Omental fat pad (tissue), 4 donors: ENCODE measurements at places on chromosomes 16 and 17. TPM values are rescaled to one million over a fixed set of nuclear protein-coding genes. Genes with fewer than 3 reads are reported as not detected.

KCNG4 gene
- total RNA-seq: not detected

DNA sequence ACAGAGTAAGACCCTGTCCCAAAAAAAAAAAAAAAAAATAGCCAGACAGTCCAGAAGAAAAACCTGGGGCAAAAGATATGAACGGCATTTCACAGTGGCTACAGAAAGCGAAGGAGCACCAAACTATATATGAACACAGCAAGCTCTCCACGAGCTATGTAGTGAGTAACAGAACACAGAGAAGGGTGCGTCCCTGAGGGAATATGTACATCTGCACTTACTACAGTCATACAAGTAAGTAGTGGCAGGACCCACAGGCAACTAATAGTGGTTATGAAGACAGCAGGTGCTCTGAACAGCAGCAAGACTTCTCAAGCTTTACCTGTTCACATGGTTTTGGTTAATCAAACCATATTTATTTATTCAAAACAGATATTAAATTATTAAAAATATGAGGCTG, 15.8 kb downstream of the TRAP1 start:
- no peak for DNase-seq

AANAT gene
- total RNA-seq: not detected

DNA sequence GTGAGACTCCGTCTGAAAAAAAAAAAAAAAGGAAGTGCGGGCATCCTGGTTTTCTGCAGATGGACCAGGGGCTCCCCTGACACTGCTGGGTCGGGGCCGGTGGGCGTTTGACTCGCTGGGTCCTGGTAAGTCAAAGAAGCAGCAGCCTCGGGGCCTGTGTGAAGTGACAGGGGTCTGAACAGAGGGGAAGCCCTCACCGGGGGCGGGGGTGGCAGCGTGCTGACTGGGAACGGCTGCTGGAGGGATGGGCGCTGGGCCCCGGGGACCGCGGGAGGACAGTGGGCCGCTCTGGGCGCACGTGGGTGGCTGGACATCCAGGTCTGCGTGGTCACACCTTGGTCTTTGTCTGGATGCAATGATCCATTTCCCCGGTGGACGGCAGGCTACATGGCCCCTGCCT, 8.2 kb downstream of the GALNS start:
- DNase-seq: no peak

NSF gene
- 19.9 TPM for total RNA-seq

DNA sequence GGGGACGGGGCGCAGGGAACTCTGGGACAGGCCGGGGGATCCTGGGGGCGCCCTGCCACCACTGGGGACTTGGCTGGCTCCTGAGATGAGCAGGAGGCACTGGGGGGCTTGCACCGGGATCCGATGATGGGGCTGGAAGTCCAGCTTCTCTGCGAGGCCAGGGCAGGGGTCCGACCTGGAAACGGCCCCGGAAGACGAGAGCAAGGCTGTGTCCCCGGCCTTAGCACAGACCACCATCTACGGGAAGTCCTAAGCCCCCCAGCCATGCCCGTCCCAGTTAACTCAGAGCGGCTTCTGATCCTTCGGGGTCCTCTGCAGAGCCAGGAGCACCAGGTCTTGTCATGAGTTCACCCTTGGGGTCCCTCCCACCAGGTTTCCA, 573 bp downstream of the CDT1 start:
- no peak for DNase-seq

DNA sequence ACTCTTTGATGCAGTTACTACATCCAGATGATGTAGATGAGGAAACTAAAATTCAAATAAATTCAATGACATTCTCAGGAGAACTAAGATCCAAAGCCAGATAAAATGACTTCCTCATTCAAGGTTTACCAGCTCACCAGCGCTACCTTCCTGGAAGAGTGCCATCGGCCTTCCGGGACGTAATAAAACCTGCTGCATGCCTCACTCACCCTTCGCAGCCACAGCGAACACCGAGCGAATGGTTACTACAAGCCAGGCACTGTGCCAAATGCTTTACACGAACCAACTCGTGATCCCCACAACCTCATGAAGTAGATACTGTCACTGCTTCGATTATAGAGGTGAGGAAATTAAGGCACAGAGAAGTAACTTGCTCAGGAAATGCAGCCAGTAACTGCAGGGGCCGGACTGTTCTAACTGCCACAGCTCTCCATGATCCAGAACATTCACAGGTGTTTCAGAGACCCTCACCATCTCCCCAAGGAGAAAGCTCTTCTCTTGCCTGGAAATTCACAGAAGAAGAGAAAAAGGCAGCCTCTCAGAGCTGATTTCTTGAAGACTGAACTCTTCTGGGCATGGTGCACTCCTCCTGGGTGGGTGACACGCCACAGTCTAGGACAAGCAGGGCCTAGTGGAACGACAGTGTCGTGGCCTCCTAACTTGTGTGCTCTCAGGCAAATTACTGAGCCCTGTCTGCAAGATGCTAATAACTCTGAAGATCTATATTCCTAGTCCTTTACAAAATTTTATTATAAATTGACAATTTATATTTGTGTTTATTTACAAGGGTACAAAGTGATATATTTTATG, 46.8 kb downstream of the HIC1 start:
- no peak for DNase-seq

TXNL4B gene
- total RNA-seq: 8.1 TPM

- DNase-seq: no peak
Measured at GRCh38 chr17:57432507-57433277, 176.4 kb downstream of the MSI2 start.

VPS9D1 gene
- total RNA-seq: 6.4 TPM

DNA sequence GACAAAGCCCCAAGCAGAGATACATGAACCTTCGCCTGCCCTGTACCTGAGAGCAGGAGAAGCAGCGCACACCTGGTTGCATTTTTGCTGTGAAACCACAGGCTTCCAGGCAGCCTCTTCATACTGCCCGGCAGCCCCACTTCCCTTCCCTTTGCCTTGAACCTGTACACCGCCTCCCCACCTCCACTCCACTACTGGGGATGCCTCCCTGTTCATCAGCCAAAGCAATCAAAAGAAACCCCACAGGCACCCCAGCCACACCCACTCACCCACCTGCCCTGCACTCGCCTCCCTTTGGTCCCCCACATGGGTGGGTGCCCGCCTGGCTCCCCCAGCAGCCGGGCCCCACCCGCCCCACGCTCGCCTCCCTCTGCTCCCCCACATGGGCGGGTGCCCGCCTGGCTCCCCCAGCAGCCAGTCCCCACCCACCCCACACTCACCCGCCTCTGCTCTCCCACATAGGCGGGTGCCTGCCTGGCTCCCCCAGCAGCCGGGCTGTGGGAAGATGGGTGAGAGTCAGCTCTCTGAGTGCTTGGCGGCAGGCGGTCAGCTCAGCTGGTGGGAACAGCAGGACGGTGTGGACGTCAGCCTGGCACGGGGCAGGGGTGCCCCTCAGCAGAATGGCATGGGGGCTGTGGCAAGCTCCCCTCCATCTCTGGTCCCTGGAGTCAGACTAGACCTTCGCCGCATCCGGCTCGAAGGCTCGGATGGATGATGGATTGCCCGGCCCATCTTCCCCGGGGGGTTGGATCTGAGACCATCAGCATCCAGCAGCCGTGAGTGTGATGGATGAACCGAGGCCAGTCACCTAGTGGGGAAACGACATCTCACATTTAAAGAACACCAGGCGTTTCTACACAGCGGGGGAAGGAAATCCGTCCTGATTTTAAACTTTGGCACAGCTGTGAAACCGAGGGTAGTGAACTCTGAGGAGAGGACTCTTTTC, 135.6 kb downstream of the BANP start:
- no peak for DNase-seq

DNA sequence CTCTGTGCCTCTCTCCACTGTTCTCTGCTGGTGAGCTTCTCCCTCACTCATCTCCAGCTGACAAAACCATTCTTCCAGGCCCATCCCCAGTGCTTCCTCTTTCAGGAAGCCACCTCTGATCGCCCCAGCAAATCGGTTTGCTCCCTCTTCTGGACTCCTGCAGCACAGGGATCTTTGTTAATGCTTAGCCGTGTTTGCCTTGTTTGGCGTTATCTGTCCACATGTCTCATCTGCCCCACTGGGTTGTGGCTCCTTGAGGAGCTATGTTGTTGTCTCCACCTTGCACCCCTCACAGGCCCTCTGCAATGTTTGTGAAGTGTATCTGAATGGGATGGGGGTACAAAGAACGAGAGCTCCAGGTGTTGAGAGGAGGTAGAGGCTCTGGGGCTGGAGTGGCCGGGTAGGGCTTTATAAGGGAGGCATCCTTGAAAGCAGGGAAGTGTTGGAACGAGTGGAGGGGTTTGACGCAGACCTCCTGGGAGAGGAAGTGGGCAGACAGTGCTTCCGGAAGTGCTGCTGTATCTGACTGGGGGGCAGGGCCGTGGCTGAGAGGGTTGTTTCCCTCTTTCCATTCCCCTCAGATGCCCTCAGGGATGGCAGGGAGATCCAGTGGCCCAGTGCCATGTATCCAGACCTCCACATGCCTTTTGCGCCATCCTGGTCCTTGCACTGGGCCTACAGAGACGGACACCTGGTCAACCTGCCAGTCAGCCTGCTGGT, 27.8 kb downstream of the CASKIN2 start:
- no peak for DNase-seq

GGNBP2 gene
- total RNA-seq: 56.6 TPM

DNA sequence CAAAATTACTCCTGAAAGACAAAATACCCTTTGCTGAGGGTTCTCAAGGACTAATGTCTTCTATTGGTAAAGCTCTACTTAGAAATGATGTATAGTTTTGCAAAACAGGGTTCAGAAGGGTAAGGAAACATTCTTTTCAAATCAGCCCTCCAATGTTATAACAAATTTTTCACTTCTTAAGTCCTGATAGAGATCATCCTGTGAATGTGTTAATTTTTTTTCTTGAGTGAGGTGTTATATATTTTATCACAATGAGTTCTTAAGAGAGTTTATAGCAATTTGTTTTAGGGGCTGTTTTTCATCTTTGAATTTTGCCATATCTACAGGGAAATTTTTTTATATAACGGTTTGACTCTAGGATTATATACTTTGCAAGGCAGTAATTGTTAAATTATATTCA, 29.5 kb downstream of the CYB5B start:
- no peak for DNase-seq

DNA sequence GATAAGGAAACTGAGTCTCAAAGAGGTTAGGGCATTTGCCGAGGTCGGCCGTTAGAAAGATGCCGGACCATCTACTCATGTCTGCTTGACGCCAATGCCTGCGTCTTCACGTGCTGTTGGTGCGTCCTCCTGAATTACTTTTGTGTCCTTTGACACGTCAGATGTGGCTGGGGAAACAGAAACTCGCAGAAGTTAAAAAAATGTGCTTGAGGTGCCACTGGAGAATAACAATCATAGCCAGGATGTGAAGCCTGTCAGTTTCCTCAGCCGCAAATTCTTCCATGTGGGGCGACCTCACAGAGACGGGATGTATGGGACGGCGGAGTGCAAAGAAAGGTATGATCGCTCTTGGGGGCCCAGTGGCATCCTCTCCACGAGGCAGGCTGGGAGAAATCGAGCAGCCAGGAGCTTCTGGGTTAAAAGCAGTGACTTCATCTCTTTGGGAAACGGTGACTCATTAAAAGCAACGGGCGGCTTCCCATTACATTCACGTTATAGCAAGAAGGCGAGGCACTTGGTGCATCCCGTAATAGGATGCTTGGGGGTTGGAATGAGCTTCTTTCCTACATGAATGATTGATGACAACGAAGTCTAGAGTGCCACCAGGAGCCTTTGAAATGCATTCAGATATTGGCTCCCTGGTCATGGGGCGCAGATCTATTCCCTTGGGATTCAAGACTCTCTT, 67.8 kb downstream of the BMERB1 start:
- DNase-seq: no peak

DNA sequence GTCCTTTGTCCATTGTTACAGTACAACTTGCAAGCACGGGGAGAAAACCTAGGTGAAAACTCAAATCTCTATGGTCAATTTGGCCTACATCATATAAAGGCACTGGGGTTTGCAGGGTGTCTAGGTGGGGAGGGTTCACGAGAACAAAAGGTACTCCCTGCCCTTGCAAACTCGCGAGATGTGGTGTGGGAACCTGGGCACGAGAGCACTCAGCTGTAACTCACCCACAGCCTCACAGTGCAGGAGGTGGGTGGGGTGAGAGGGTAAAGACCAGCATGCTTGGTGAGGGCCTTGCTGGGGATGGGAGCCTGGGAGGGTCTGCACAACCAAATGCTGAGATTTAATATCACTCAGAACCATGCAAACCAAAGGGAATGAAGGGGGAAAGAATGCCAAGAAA, 18.4 kb upstream of the ZNF594 start:
- no peak for DNase-seq

DNA sequence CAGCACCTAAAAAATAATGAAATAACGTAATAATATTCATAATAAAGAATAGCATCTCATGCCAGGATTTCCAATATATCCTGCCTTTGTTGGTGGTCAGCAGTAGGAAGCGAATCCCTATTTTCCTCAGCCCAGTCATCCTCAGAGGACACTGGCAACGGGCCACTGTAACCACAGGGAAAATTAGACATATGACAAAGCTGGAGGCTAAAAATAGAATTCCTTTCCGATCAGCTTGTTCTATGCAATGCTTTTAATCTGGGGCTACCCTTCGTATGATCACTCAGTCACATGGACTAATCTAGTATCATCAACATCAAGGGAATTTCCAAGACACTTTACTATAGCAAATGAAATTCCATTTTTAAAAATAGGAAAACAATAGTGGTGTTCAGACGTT, 246.9 kb upstream of the KCNJ16 start:
- no peak for DNase-seq

WNK4 gene
- total RNA-seq: 2.2 TPM

DNA sequence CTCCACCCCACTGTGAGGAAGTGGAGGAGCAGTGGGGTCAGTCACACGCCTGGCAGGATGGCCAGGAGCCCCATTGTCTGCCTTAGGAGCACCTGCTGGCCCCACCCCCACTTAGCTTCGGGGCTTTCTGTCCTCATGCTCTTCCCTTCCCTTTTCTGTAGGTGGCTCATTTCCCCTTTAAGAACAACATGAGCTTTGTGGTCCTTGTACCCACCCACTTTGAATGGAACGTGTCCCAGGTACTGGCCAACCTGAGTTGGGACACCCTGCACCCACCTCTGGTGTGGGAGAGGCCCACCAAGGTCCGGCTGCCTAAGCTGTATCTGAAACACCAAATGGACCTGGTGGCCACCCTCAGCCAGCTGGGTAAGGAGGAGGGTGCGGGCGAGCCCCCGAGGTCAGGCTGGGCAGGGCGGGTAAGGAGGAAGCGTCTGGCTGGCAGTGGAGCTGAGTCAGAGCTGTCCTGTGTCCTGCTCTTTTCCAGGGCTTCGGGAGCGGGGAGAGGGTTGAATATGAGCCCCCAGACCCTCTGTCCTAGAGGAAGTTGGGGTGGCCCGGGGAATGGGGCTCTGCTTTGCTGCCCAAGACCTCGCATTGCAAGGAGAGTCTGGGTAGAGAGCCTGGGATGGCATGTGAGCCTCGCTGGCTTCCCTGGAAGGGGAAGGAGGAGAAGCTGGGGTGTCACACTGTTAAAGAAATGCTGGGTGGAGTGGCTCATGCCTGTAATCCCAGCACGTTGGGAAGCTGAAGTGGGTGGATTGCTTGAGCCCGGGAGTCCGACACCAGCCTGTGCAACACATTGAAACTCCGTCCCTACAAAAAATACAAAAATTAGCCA, 9.2 kb upstream of the SERPINF1 start:
- no peak for DNase-seq

- no peak for DNase-seq
Measured at GRCh38 chr16:25957707-25958106, 265.9 kb downstream of the HS3ST4 start.
